ENCODE measurements at places on chromosomes 7 and 10.

GRCh38 chr10:16950656-16951601 is 133.7 kb upstream of the RSU1 start:
- peaks cover 6% of the 10 kb centered on the region for H3K36me3 ChIP-seq
- H3K27me3 ChIP-seq: no peaks in the 10 kb centered on the region
- H3K27ac ChIP-seq: no peak overlapping the region

DNA sequence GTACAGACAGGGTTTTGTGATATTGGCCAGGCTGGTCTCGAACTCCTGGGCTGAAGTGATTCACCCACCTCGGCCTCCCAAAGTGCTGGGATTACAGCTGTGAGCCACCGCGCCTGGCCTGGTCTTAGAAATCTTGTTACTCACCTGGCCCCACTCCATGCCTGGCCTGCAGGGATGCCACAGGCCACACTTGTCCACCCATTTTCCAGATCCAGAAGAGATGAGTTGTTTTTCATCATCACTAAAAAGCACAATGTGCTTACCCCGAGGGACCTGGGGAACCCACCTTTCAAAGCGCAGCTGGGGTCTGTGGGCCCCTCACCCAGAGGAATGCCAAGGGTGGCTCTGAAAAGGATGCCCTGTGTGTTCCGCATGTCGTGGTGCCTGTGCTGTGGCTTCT is 134.2 kb downstream of the TACC2 start:
- H3K4me1 ChIP-seq: no peaks in the 10 kb centered on the region
- no peaks in the 10 kb centered on the region for H3K27me3 ChIP-seq
- DNase-seq: no peak
- no peaks in the 10 kb centered on the region for H3K36me3 ChIP-seq
- no peak overlapping the region for H3K4me3 ChIP-seq
- no peak overlapping the region for H3K27ac ChIP-seq

DNA sequence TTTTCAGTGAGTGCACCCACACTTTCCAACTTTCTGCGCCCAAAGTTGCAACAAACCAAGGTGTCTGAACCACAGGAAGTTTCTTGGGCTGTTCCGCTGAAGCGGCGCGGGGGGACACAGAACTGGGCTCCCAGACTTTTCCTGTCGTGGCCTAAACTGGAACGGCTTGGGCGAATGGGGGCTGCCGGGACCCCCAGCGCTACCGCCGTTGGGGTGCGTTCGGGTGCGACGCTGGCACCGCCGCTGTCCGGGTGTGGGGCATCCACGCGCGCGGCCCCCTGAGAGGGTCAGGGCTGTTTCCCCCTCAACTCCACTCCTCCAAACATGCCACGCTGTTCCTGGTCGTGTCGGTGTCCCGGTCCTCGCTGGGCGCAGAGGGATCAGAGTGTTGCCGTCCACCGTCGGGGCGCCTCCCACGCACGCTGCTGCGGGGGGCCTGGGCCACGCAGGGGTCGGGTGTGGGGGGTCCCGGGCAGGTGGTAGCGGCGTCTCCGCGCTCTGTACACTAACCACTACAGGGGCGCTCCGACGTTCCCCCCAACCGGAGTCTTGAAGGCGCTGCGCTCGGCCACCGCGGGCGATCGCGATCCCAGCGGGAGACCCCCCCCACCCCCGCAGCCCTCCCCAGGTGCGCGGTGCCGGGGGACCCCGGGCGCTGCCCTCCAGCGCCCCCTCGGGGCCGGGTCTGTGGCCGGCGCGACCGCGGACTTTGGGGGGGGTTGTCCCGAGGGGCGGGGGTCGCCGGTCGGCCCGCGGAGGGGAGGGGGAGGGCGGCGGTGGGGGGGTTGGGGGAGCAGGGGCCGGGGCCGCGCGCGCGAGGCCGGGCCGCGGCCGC is 2.2 kb upstream of the CUX1 start:
- H3K27ac ChIP-seq: peak overlapping the region; percentile 24
- peaks cover 4% of the 10 kb centered on the region for H3K4me1 ChIP-seq
- peak overlapping the region; percentile 75 for H3K4me3 ChIP-seq
- H3K36me3 ChIP-seq: no peaks in the 10 kb centered on the region

DNA sequence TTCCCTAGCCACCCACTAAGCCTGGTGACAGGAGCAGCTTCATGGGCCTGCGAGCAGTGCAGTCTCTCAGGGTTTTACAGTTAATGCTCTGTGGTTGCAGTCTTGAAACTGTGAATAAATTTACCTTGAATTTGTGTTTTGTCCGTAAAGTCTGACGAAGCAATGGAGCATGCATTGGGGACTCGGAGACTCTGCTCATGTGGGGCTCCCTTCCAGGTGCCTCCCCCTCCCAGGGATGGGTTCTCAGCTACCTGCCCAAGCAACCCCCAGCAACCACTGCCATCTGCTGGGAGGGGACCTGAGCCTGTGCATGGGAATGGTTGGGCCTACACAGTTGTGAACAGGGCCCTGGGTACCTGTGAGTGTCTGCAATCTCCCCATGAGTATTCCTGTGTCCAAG is 36.3 kb upstream of the IKZF1 start:
- H3K27ac ChIP-seq: peak overlapping the region; percentile 66
- no peak for DNase-seq
- no peaks in the 10 kb centered on the region for H3K27me3 ChIP-seq
- peaks cover 73% of the 10 kb centered on the region for H3K4me1 ChIP-seq
- peak overlapping the region; percentile 19 for H3K4me3 ChIP-seq

GRCh38 chr7:1552200-1552599 is 3.8 kb downstream of the TMEM184A start:
- H3K4me1 ChIP-seq: no peaks in the 10 kb centered on the region
- DNase-seq: no peak
- H3K36me3 ChIP-seq: no peaks in the 10 kb centered on the region
- no peak overlapping the region for H3K4me3 ChIP-seq
- H3K27ac ChIP-seq: no peak overlapping the region

- no peaks in the 10 kb centered on the region for H3K4me1 ChIP-seq
- no peak overlapping the region for H3K4me3 ChIP-seq
- no peak for DNase-seq
- no peaks in the 10 kb centered on the region for H3K27me3 ChIP-seq
- no peaks in the 10 kb centered on the region for H3K36me3 ChIP-seq
- no peak overlapping the region for H3K27ac ChIP-seq
These were observed 18.8 kb upstream of the SORBS1 start for GRCh38 chr10:95579835-95580535.

DNA sequence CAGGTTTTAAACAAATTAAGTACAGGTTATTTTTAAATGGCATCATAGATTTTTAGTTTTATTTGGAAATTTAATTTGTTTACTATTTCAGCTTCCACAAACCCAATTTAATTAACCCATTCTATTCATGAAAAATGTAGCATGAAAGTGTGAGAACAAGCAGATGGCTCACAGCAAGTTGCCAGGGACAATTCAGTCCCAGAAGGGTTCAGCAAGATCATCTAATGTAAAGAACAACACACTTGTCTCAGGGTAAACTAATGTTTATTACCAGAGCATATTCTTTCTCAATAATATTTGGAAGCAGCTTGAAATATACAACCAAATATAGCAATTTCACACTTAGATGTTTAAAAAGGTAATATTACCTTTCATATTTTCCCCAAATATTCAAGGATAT is 166.9 kb upstream of the SLC13A1 start:
- DNase-seq: no peak
- H3K36me3 ChIP-seq: no peaks in the 10 kb centered on the region
- no peaks in the 10 kb centered on the region for H3K27me3 ChIP-seq
- H3K27ac ChIP-seq: no peak overlapping the region
- H3K4me3 ChIP-seq: no peak overlapping the region

All from naive thymus-derived CD4-positive, alpha-beta T cell (primary cell).